ENCODE measurements at places on chromosomes 13 and 19.

- peak; percentile 29 for DNase-seq
Measured at GRCh38 chr19:50315773-50316448, 13.3 kb downstream of the KCNC3 start.

DNA sequence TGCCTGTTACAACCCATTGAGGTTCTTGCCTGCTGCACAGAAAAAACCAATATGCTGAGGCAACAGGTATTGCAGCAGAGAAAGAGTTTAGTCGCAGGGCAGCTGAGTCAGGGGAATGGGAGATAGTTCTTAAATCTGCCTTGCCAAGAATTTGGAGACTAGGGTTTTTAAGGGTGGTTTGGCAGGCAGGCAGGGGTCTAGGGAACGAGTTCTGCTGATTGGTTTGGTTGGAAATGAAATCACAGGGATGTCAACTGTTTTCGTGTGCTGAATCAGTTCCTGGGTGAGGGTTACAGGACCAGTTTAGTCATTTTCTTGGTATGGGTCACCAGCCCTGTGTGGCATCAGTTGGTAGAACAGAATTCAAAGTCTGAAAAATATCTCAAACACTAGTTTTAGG is 36.6 kb downstream of the PDS5B start:
- no peak for DNase-seq

- DNase-seq = no peak
Measured at GRCh38 chr13:81283062-81283461, 942.1 kb upstream of the SPRY2 start.

- DNase-seq = no peak
Measured at GRCh38 chr13:21079221-21079620, 17.8 kb upstream of the LATS2 start.

DNA sequence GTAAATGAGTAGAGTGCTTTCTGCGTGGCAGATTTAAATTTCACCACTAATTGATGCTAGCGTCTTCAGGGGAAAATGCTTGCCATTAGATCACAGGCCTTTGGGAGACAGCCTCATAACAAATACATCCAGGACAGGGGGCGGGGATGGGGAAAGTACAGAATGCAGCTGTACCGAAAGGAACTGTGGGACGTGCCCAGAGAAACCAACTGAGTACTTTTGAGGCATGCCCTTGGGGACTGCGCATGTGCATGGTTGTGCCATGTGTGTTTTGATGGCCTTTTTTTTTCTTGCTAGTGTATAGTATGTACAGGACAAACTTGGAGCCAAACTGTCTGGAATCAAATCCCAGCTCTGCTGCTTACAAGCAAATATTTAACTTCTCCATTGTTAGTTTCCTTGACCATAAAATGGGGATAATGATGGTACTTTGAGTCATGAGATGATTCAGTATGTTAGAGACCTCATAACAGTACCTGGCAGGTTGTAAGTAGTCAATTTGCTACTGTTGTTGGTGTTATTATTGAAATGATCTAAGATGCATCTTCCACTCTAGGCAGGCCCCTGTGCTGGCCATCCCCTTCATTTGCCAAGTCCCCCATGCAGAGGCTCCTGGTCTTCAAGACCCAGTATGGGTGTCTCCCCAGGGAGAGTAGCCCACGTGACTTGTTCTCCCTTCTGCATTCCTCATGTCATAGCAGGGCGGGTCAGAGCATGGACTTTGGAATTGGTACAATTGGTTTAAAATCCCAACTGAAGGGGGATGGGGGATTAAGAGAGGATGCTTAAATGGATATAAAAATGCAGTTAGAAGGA is 68.3 kb upstream of the NPAS1 start:
- no peak for DNase-seq

GRCh38 chr19:29384656-29385055 is 141.1 kb upstream of the VSTM2B start:
- no peak for DNase-seq

GRCh38 chr13:97967948-97968347 is 14.5 kb downstream of the IPO5 start:
- DNase-seq = no peak

DNA sequence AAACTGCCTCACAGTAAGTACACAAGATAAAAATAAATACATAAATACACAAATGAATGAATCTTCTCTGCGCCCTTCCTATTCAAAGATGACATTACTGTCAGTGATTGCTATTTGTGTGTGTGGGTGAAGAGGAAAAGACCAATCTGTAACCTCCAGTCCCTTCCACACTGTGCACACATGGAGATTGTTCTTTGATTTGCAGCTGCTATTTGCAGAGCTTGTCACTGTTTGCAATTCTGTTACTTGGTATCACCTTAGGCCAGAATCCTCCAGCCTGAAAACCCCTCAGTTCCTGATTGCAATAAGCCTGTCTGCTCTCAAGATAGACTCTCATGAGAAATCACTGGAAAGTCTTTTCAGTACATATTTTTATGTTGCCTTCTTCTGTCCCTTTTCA is 1314.9 kb downstream of the PCDH9 start:
- no peak for DNase-seq

DNA sequence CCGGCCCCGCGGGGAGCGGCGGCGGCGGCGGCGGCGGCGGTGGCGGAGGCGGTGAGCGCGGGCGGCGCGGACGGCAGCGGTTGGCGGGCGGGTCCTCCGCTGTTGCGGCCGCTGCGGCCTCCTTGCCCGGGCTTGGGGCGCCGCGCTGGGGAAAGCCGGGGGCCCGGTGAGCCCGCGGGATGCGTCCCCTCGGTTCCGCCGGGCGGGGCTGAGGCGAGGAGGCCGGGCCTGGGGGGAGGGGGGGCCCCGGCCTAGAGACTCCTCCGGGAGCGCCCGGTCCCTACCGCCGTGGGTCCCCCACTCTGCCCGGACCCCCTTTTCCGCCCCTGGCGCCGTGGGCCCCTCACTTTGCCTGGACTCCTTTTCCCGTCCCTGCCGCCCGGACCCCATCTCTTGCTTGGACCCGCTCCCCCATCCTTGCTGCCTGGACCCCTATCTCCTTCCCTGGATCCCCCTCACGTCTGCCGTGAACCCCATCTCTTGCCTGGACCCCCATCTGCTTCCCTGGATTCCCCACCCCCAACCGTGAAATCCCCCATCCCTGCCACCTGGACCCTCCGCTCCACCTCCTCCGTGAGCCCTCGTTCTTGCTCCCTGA is 28.6 kb upstream of the NDUFS7 start:
- DNase-seq = no peak

DNA sequence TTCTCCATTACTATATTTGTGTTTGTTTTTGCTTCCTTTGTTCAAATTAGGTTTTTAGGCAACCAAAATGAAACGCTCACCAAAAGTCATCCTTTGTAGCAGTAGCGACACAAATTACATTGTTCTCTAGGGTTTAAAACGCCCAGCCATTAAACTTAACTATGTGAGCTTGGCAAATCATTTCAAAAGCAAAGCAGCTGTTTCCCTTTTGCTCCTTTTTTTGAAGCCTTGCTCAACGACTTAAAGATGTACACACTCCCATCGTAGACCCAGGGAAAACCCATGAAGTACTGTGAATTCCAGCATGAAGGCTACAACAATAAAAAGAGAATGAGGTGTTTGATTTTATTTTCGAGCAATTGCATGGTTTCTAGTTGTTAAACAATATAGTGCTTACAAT is 106.7 kb downstream of the RAP2A start:
- DNase-seq = no peak

DNA sequence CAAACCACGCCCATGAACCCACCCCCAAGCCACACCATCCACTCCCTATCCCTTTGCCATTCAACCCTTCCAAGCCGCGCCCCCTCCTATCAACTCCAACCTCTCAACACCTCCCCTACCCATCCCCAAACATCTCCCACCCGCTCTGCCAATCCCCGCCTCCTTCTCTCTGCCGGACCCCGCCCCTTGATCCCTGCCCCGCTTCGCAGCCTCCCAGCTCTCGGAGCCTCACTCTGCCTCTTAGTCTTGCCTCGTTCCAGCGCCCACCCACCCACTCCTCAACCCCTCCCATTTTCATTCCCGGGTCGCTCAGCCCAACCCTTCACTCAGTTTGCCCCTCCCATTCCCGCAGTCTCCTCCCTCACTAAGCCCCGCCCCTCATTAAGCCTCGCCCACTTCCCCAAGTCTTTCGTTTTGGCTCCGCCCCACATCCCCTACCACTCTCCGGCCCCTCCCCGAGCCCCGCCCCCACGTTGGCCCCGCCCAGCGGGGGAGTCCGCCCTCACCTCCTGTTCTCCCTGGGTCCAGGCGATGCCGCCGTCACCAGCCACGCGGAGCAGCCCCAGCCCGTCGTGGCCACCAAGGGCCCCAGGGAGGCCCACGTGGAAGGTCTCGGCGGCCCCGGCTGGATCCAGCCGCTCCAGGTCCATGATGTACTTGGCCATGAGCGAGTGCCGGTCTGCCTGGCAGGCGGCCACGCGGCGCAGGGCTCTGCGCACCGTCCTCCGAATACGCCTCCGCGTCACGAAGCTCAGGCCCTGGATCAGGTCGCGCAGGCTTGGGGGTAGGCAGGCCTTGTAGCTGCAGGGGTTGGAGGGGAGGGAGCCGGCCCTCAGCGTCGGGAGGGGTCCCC is 5.7 kb downstream of the JAK3 start:
- no peak for DNase-seq

GRCh38 chr19:57887195-57887941 is 1.5 kb downstream of the ZNF814 start:
- DNase-seq = no peak

- DNase-seq = no peak
Measured at GRCh38 chr13:34667286-34668218, 274.5 kb upstream of the NBEA start.

DNA sequence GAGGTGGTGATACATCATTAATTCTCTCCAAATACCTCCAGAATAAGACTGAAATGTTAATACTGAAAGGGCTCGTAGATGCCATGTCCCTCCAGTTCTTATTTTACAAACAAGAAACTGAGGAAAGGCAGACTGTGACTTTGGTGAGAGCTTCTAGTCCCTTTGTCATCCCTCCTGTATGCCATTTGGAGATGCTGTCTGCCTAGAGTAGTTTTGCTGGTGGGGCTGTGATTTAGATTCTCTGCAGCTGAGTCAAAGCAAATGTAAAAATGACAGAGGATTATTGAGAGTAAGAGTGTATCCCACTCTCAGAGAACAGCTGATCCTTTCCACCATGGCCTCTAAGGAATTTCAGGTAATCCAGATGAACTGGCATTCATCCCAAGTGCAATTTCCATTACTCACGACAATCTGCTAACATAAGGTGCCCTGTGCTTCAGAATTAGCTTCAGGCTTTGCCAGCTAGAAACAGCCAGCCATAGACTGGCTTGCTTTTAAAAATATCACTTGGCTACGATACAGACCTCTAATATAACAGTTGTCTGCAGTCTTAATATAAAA is 16.8 kb downstream of the PABPC3 start:
- no peak for DNase-seq

GRCh38 chr13:75324413-75324940 is 157.5 kb downstream of the TBC1D4 start:
- DNase-seq = no peak

GRCh38 chr13:20908714-20909497 is 6.4 kb upstream of the XPO4 start:
- no peak for DNase-seq

DNA sequence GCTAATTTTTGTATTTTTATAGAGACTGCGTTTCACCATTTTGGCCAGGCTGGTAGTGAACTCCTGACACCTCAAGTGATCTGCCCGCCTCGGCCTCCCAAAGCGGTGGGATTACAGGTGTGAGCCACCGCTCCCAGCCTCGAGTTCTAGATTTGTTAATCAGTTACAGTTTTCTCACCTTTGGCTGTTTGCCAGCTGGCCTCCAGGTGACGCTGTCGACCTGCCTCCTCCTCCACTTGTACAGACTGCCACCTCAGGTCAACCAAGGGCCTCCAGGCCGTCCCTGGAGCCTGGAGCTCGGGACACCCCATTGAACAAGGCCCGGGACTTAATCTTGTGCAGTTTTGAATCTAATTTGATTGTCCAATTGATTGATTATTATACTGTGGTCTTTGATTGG is 45.5 kb downstream of the IER2 start:
- DNase-seq = peak; percentile 19

GRCh38 chr13:40315416-40316064 is 350.9 kb downstream of the FOXO1 start:
- no peak for DNase-seq

DNA sequence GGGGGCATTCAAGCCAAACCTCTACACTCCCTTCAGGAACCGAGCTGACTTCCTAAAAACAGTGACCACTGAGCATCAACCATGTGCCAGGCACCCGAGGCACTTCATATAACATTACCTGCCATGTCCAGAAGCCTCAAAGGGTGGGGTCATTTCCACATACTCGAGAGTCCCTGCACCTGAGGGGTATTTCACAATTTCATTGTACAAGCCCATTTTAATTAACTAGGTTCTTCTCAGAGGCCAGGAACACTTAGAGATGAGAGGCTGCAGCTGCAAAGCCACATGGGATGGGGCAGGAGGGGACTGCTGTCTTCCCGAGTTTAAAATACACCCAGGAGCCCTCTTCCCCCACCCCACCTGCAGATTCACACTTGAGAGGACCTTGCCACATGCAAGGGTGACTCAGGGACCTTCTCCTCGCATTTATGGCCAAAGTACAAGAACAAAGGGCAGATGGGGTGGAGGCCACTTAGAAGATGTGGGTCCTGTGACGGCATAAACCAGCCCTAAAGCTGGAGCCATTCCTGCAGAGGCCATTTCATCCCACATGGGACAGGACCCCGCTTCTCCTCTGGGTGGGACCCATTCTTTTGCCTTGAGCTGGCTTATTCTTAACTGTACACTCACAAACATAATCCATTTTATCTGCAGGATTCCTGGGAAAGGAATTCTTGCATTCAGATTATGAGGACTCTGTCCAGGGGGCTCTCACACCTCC is 43.9 kb downstream of the RAB20 start:
- no peak for DNase-seq

GRCh38 chr13:83943530-83944279 is 61.4 kb upstream of the SLITRK1 start:
- DNase-seq = no peak

Measured in MV-4-11 (cell line).